Stimulated activated CD8-positive, alpha-beta memory T cell treated with anti-CD3 and anti-CD28 coated beads, Interleukin-7, amount 100 ng/mL, for 1 hour (primary cell): ENCODE measurements at places on chromosomes 1 and 21.

DNA sequence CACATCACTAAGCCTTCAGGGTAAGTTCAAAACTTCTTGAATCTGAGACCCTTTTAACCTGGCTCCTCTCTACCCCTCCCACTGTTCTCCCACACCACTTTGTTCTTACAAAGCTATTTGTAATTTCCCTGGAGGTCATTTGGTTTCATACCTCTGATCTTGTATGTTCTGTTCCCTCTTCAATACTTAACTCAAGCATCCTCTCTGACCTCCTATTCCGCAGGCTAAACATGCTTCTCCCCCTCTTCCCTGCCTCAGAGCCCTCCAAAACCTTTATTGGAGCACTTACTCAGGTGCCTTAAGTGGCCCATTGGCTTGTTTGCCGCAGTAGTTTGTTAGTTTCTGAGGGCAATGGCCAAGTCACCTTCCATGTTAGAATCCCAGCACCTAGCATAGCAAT is 54.8 kb downstream of the SSX2IP start:
- no peak for DNase-seq

DNA sequence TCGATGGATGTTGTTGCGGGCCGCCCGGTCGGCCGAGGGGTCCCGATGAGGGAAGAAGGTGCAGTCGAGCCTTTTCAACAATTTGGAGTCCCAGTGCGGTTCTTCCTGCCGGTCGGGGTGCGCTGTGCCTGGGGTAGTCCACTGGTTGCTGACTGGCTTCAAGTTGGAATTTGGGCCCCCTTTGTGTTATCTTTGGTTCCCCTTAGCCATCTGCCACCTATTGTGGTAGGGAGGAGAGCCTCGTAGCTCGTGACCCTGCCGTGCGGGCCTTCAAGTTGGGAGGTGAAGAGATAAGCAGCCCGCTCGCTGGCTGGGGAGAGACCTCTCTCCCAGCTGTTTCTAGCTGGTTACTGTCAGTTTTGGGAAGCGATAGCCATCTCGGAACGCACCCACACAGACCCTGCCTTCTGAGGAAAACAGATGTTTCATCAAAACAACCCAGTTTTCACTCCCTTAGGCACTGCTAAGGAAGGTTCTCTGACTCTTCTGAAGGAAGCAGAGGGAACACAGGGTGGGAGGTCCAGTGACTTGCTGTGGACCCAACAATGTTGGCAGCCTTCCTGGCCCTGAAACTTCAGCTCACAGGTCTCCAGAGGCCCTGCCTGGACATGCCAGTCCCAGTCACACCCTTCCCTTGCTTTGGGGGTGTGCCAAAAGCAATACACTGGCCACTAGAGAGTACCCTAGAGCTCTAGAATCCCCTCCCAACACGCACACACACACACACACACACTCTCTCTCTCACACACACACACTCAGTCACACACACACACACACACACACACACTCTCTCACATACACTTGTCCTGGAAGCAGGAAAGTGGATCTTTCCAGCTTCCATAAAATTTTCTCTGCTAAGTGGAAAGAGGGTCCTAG is 1.0 kb downstream of the BTG2 start:
- no peak for DNase-seq

- no peak for DNase-seq
Observed at GRCh38 chr1:168688644-168689326, 40.2 kb downstream of the DPT start.

- no peak for DNase-seq
Observed at GRCh38 chr1:44631333-44631646, 43.0 kb downstream of the TMEM53 start.
